ENCODE measurements at places on chromosomes 2 and 18.

- no peak for DNase-seq
Observed at GRCh38 chr2:48219234-48219554, 310.8 kb upstream of the STON1 start.

- no peak for DNase-seq
Observed at GRCh38 chr18:74937291-74937690, 271.6 kb downstream of the PTGR3 start.

DNA sequence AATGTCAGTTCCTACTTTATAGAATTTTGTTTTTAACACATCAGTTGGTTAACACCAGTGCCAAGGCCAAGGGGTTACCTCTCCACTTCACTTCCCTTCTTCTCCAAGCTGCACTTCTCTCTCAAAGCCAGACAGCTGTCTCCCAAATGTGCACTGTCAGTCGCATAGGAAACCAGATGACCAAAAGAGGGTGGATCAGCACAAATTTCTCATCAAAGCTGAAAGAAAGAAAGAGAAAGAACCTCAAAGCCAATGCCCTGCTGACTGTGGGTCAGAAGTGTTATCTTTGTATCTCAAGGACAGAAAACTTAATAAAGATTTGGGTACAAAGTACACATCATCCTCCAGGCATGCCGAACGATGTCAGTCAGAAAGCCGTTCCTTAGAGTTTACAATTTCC, 32.2 kb downstream of the SPATS2L start:
- DNase-seq = no peak

DNA sequence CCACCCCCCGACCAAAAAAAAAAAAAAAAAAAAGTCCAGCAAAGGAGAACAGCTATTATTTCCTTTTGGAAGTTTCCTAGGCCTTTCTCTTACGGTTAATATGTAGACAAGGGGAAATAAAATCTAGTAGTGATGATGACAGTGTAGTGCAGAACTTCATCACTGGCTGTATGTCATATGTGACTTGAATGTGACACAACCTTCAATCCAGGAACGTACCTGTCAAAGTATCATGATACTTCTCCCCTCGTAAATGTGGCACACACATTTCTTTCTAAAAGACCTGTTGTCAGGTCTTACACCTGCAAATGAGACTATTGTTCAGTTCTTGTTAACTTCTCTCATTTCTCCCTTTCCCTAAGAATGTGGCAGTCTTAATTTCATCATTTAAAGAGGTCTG, 173.5 kb downstream of the PRPF40A start:
- no peak for DNase-seq

DNA sequence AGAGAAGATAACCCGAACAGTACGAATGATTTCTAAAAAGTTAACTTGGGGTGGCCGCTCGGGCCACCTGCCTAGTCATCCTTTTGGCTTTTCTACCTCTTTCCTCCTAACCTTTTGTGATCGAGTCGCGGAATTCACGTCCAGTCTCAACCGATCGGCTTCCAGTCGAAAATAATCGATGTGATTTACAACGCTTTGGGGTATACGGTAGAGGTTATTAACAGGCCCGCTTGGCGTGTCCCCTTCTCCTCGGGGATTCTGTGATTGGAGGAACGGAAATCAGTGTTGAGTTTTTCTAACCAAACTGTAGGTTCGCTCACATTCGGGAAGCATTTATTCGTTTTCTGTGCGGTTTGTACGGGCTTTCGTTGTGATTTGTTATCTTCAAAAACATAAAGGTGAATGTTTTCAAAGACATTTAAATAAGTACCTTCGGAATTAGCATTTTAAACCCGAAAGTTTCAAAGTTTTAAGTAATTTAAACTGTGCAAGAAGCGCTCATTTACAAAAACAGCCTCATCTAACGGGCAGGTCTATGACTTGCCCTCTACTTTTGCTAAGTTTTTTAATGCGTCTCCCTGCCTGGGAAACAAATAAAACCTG, 588 bp upstream of the FOXI3 start:
- no peak for DNase-seq

DNA sequence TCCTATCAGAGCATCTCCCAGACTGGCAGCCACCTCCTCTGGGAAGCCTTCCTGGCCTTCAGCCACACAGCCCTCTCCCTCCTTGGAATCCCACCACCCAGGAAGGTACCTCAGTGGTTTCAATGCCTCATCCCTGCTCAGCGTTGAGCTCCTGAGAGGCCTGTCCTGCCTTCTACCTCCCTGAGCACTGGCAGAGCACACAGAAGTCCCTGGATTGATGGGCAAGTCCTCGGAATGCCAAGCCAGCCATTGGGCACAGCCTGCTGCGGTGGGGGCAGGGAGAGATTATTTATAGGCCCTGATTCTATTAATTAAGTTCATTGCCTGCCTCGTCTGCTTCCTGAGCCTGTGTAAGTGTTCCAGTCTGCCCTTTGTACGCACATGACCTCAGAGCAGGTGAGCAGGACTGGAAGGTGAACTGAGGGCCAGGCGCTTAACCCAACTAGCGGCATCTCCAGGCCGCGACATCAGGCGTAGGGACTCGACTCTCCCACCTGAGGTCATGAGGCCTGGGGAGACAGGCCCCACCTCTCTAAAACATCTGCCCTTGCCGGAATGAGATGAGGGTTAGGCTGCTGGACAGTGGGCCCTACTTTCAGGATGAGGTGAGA, 63.4 kb downstream of the SMAD7 start:
- no peak for DNase-seq

- DNase-seq = no peak
Observed at GRCh38 chr2:65514555-65515195, 82.3 kb upstream of the SPRED2 start.

DNA sequence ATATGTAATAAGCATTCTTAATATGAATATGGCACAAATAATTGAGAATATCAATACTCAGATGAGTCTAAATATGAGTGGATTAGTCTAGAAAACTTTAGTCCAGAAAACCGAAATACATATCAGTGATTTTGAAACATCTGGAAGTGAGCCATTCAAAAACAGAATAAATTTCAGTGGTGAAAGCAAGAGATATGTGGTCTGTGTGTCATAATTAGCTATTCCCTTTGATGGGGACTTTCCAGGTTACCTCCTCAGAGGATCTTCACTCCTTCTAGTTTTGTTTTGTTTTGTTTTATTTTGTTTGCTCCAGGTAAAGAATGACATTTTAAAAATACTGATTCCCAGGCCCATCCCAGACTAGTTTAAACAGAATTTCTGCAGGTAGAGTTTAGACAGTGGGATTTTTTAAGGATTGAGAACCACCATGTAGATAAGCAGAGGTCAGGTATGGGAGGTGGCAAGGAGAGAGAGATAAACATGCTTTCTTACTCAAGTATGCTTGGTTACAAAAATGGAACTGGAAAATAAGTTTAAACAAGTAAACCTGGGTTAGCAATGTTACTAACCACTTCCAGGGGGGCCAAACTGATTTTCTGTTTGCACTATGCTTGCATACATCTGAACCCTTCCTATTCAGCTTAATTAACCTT, 70.7 kb downstream of the NABP1 start:
- no peak for DNase-seq

- DNase-seq = peak; percentile 4
Observed at GRCh38 chr2:225008935-225009334, 33.3 kb downstream of the DOCK10 start.

- no peak for DNase-seq
Observed at GRCh38 chr2:238158018-238158508, 707 bp upstream of the ERFE start.

DNA sequence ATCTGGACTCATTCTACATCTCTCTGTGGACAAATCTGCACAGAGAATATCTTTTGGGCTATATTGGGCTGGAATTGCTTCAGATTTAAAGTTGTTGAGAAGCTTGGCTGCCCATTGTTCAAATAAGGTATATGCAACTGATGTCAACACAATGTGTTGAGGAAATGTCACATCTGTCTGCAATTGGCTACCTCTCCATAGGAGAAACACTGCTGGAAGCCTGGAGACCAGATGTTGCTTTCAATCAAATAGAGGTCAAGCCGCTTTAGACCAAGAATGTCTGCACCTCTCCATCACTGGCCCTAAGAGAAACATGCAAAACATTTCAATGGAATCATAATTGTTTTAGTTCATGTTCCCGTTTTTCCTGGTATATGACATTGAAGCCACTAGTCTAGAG, 720.2 kb downstream of the SLC4A3 start:
- no peak for DNase-seq

- peak; percentile 30 for DNase-seq
Observed at GRCh38 chr2:152814475-152815030, 96.1 kb downstream of the ARL6IP6 start.

DNA sequence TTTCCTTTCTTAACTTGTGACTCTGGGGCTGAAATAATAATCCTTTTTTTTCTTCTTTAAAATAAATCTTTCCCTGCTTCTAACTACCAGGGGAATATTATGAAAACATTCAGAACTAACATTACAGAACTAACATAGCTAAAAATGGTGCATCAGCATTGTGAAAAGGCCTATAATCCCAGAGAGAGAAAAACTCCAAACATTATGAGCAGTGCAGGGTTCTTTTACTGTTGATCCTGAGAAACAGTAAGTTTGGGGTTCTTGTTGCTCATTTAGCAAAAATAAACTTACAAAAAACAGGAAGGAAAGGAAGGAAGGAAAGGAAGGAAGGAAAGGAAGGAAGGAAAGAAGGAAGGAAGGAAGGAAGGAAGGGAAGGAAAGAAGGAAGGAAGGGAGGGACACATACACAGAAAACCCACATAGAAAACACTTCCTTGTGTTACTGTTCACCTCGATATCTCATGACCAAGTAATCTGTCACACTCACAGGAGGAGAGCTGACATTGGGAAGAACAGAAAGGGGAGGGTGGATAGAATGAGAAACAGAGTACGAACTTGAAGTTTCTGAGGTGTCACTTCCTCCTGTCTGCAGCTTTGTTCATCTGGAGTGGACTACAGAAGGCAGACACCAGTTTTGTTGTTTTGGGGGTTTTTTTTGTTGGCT, 18.4 kb upstream of the PIK3C3 start:
- no peak for DNase-seq

All from SW480 (cell line).